ENCODE measurements at places on chromosomes 2 and 18.

GRCh38 chr2:173808718-173809117 lies 156.5 kb downstream of the SP3 start:
- DNase-seq, result no peak

DNA sequence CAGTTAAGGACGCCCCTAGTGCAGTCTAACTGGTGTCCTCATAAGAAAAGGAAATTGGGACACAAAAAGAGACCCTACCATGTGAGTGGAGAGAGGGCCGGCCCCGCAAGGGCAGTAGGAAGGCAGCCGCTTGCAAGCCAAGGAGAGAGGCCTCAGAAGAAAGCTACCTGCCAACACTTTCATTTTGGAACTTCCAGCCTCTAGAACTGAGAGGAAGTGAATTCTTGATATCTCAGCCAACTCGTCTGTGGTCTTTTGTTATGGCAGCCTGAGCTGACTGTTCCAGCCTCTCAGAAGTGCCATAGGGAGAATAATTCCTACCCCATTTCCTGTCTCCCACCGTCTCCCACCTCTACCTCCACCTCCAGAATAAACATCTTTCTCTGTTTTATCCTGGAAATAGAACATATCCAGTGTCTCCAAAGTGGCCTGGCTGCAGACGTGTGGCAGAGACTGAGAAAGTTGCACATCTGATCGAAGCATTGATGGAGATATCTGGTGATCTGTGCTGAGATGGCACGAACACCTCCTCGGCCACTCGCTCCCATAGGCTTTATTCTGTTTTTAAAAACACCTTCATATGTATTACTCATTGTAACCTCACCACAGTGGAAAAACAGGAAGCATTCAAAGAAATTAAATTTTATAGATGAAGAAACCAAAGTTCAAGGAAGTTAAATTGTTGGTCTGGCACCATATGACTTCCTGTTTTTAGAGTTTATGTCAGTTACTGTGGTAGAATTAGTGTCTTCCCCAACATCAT lies 39.5 kb upstream of the MARCO start:
- no peak for DNase-seq

GRCh38 chr2:109409321-109410038 lies 204.3 kb downstream of the SEPTIN10 start:
- DNase-seq, result no peak

DNA sequence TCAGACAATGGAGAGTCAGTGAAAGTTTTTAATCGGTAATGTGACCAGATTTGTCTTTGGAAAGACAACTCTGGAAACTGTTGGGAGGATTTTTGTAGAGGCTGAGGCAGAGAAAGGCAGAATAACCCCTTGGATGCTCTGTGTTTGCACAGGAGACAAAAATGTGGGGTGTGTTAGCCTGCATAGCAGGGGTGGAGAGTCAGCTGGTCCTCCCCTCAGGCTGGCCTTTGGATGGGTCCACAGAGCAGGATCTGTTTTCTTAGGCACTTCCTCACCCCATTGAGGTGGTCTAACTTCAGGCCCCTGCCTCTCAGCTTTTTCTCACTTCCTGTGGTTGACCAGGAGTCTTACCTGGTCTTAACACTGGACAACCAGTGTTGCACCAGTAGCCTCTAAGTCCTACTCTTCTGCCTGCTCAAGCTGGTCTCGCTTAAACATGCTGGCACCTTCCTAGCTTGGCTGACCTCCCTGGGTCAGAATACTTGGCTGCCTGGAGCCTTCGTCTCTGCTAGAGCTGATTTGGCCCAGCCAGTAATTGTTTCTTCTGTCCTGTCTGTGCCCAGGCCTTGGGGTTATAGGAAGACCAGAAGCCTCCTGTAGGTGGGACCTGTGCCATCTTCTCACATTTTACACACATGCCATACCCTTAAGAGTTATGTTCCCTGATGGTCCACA lies 259.8 kb upstream of the RASGRP3 start:
- peak; percentile 27 for DNase-seq

GRCh38 chr18:26706911-26707351 lies 158.6 kb downstream of the AQP4 start:
- no peak for DNase-seq

GRCh38 chr2:72940361-72940760 lies 23.0 kb downstream of the EMX1 start:
- DNase-seq, result no peak

DNA sequence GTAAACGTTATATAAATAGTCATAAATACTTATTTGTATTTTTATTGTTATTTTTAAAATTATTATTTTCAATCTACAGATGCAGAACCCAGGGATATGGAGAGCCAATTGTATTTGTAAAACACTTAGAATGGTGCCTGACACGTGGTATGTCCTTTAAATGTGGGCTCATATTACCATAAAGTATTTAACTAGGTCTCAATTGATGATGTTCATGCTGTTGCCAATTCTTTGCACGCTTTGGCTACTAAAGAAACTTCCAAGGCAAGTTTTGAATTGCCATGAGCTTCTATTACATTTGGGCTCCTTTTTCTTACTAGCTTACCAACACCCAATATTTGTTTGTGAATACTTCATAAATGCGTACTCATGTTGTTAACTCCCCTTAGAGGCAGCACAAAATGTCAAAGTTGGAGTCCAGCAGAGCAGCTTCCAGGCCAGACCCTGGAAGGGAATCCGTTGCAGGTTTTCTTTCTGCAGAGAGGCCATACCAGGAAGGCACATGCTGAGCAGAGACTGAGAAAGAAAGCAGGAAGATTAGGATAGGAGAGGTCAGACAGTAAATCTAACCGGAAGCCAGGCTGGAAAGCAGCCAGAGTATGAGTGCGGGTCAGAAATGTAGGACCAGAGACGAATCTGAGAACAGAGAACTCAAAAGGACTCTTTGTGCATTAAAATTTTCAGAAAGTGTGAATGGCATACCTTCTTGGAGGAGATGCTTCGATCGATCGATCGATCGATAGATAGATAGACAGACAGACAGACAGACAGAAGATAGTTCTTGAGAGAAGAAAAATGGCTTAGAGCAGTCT lies 4.2 kb upstream of the NOSTRIN start:
- no peak for DNase-seq

- peak; percentile 71 for DNase-seq
Observed at GRCh38 chr2:159713631-159714246, 1.4 kb downstream of the MARCHF7 start.

- peak; percentile 49 for DNase-seq
Observed at GRCh38 chr2:45930396-45930792, 278.9 kb downstream of the PRKCE start.

DNA sequence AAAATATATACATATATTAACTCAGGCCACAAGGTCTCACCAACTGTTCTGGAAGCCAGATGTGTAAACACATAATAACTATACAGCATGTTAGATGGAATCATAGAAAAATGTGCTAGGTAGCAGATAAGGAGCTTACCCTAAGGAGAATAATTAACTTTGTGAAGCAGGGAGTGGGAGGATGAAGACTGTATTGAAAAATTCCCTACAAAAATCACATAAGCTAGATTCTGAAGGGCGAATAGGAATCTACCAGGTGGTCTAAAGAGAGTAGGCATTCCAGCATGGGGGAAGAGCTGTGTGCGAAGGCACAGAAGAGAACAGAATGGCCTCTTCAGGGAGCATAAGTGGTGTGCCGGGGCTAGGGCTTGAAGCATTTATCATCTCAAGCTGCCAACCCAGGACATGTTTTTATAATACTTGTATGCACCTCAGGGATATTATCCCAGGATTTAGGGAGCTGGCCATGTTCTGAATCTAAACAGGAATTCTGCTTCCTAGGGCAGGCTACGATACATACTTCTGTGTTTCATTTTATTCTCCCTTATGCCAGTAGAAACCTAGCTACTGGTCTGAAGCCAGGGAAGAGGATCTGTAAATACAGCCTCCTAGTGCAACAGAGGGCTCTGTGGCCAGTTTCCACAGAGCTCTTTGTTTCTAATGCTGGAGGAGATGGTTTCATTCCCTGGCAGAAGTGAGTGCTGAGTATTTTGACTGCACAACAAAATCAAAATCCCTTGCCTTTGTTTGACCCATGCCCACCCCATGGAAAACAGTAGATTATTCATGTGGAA lies 56.7 kb downstream of the NEMP2 start:
- DNase-seq, result no peak

GRCh38 chr2:36756438-36756837 lies 59.9 kb downstream of the VIT start:
- no peak for DNase-seq

- peak; percentile 75 for DNase-seq
Observed at GRCh38 chr18:8982416-8983183, 119.9 kb upstream of the NDUFV2 start.

- DNase-seq, result no peak
Observed at GRCh38 chr2:25127646-25128045, 40.7 kb downstream of the POMC start.

DNA sequence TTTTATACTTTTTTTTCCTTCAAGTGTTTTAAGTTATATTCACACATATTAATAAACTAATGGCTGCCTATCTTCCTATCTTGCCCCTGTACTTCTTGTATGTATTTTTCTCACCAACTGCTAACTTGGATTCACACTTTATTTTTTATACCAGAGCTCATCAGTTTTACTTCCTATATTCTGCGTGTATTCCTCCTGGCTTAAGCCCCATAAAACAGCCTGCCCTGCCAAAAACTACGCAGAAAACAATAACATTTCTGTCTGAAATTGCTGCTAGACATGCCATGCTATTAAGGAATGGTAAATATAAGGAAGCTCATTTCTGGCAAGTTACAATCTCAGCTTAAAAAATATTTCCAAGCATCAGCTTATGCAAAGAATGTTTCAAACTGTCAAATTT lies 172.3 kb downstream of the UBE2E3 start:
- DNase-seq, result no peak

DNA sequence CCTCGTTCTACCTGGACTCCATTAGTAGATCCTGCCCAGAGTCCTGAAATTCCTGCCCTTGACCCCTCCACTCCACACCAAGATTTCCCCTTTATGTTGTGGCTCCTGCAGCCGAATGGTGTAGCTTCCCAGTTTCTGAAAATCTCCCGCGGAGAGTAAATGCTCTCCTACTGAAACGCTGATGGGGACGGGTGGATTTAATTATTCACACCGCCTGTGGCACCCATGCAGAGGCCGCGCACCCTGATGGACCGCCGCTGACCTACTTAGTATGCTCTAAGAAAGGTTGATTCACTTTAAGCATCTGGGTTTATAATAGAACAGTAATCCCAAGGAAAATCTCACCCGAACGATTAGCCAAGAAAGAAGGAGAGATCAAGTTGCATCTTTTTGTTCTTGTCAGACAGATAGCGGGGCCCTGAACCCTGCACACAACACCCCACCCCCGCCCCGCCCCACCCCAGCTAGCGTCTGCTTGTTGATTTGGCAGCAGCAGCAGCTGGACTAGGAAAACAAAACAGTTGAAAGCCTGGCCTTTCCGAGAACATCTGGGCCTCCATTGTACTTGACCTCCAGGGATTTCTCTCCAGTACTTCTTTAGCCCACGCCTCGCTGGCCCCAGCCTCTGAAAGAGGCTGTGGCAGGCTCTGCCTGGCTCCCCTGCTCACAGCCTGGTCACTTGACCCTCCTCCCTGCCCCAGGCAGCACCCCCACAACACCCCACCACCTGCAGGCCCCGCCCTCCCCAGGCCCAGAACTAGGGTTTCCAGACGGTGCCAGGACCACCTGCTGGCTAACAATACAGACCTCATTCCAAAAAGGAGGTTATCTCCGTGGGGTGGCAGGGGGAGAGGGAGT lies 53.6 kb downstream of the DPYSL5 start:
- DNase-seq, result no peak

DNA sequence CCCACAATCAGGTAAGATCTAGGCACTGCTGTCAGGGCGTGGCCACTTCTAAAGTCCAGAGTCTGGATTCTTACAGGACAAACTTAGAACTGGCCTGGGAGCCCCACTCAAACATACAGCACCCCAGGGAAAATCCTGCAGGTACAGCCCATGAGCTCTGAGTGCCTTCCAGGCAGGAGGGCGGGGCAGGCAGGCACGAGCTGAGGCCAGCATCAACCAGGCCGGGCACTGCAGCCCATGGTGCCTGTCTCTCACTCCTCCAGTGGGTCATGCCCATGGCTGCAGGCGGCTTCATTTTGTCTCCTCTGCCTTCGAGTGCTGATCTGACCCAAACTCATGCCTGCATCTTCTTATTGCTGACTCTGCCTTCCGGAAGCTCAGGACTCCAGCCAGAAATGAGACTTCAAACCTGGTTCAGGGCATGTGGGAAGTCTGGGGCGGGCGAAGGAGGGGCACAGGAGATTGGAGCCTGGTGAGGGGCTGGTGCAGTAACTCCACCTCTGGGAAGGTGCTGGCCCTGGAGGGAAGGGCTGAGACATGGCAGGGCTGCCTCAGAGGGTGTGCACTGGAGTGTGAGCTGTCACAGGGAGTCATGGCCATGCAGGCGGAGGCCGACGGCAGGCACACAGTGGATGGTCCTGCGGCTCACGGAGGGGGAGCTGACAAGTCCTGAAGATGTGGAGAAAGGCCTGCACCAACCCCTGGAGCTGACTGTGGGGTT lies 40.5 kb downstream of the HS6ST1 start:
- no peak for DNase-seq

GRCh38 chr2:38432820-38433606 lies 55.9 kb upstream of the ATL2 start:
- no peak for DNase-seq

GRCh38 chr2:11702946-11703345 lies 33.0 kb upstream of the NTSR2 start:
- no peak for DNase-seq

DNA sequence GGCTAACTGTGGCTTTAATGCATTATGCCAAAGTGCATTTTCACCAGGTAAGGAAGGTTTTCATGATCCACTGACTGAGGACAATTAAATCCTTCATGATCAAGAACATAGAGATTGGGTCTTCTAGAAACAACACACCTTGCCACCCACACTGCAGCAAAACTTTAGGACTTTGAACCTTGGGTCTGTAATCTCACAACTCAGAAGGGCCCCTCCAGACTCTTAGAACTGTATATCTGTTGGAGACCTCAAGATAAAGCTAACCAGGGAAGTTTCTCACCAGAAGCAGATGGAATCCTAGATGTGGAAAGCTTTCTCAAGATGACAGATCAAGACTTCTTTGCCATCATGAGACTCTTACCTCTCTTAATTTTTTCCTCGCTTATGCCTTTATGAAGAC lies 42.5 kb upstream of the MAT2A start:
- DNase-seq, result no peak

DNA sequence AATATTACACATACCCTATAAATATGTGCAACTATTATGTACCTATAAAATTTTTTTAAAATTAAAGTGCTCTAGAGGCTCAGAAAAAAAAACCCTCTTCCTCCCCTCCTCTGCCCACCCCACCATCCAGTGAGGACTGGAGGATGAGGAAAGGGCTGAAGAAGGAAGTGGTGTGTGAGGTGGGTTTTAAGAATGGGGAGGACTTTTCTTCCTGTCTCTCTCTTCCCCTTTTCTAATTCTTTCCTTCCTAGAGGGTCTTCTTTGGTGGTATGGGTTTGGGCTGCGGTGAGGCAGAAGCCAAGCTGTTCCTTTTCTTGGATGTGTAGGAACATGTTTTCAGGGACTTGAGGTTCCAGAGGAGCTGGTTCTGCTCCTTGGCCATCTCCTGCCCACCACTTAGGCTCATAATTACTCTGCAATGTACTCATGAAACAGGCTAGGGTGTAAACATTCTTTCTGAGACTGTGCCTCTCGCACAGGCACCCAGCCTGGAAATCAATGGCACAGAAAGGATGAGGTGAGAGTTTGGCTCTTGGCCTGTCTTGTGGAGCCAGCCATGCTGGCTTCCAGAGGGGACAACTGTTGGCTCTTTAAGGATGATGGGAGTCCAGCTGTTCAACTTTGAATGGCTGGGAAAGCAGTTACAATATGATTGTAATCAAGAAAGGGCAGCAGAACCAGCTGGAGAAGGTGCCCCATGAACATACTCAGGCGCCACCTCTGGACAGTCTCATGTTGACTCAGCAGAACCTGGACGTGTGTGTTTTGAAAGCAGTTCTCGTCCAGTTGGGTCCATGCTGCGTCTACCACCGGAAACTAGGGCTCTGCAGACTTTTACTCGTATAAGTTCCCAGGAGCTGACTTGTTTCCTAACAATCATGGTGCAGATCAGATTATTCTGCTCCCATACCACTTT lies 38.3 kb downstream of the IL1RL2 start:
- DNase-seq, result no peak
